ENCODE measurements at places on chromosomes 16 and 17. TPM values are rescaled to one million over a fixed set of nuclear protein-coding genes. Genes with fewer than 3 reads are reported as not detected.

DNA sequence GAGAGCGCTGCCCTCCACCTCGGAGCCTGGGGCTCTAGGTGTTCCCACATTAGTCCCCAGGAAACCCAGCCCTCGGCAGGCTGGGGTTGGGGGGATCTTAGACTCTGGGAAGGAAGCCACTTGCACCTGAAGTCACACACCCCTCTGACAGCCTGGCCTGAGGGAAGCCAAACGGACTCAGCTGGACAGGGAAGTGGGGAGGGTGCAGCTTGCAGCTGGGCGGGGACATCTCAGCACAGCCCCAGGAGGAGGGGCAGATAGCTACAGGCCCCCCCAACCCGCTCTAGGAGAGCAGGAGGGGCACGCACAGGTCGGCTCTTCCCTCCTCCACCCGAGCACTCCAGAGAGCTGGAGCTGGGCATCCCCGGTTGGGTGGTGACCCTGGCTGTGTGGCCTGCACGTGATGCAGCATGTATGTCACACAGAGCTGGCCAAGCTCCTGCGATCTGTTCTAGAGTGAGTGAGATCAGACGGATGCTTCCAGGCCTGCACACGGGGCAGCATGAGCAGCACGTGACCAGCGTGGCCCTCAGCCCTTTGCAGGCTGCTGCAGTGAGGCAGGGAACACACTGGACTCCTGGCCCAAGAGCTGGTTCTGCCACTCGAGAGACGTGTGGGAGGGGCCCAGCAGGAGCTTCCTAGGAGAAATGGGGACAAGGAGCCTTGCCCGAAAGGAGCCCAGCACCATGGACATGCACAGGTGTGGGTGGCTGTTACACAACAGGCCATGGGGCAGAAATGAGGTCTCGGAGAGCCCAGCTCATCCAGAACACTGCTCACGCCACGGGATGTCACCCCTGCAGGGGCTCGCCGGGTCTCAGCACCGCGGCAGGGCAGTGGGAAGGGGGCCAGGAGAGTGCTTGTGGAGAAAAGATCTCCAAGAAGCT, 15.4 kb downstream of the KIFC3 start:
- DNase-seq = peak; percentile 90
- H3K4me3 ChIP-seq = no peak overlapping the region
- peak overlapping the region; percentile 65 for H3K27ac ChIP-seq
- H3K27me3 ChIP-seq = no peaks in the 10 kb centered on the region
- peaks cover 43% of the 10 kb centered on the region for H3K4me1 ChIP-seq
- H3K36me3 ChIP-seq = peaks cover 24% of the 10 kb centered on the region

DNA sequence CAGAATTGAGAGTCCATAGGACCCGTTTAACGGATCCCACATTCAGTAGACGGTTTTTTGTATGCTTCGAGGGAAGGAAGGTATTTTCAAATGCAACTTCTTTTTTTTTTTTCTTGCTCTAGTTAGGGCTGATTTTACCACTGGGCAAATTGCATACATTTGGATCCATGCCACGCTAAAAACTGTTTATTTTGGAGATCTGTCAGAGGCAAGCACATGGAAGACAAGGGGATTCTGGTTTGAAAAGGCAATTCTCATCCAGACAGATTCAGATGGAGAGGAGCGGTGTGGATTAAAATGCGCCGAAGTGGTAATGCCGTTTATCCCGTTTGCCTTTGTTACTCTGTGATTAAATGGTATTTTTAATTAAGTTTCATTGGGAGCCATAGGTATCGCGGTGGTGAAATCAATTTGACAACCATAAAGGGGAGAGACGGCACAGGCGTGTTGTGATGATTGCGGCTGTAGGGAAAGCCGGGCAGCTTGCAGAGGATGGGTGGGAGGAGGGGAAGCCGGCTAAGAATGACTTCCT, 170.4 kb downstream of the IRX3 start:
- no peak overlapping the region for H3K27ac ChIP-seq
- H3K4me1 ChIP-seq = no peaks in the 10 kb centered on the region
- DNase-seq = no peak
- no peak overlapping the region for H3K4me3 ChIP-seq
- peaks cover 24% of the 10 kb centered on the region for H3K36me3 ChIP-seq

DNA sequence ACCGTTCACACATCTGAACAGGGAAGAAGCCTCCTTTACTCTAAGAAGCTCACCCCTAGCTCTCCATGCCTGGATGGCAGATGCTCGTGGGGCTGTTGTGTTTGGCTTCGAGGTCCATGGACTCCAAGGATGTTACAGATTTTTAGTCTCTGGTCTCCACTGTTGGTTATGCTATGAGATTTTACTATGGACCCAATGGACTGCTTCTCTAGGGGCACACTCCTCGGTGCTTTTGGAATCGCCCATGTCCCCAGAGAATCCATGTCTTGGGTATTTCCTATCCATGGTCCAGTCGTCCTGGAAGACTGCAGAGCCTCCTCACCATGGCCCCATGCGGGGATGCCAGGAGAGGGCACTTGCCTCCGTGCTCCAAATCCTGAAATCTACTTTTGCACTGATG, 83.4 kb downstream of the KCNJ12 start:
- peak; percentile 18 for DNase-seq
- no peak overlapping the region for H3K27ac ChIP-seq
- no peak overlapping the region for H3K4me3 ChIP-seq
- no peaks in the 10 kb centered on the region for H3K27me3 ChIP-seq
- peaks cover 17% of the 10 kb centered on the region for H3K4me1 ChIP-seq

SOX15 gene
- 5.6 TPM for total RNA-seq

- no peaks in the 10 kb centered on the region for H3K4me1 ChIP-seq
- DNase-seq = no peak
- no peaks in the 10 kb centered on the region for H3K36me3 ChIP-seq
- H3K27me3 ChIP-seq = no peaks in the 10 kb centered on the region
Measured at GRCh38 chr17:43722870-43723665, 35.5 kb downstream of the SOST start.

ALOX12 gene
- 0.47 TPM for total RNA-seq

DNA sequence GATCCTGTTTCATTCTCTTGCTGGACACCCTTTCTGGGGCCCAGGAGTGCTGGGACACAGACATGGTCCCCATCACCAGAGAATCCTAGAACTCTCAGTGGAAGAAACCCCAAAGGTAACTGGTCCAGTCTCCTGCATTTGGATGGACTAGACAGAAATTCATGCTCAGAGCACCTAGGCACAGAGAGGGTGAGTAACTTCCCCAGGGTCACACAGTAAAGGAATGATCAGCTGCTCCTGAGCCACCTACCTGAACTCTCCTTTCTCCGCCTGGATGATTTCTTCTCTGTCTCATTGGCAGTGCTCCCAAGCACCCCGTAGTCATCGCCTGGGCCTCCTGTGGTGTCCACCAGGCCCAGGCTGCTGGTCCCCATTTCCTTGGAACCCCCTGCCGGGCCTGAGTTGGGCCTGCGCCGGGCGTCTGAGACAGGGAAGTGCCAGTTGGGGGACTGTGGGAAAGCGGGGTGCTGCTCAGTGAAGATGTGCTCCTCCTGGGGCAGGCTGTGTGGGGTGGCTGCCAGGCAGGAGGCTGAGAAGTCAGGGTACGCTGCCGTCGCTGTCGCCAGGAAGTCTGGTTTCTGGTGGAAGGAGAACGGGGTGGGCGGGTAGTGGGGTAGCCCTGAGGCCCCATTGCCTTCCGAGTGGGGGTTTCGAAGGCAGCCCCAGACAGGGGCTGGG, 767 bp downstream of the MEOX1 start:
- no peaks in the 10 kb centered on the region for H3K4me1 ChIP-seq
- H3K36me3 ChIP-seq = no peaks in the 10 kb centered on the region
- DNase-seq = no peak
- H3K27me3 ChIP-seq = no peaks in the 10 kb centered on the region
- peak overlapping the region; percentile 79 for H3K27ac ChIP-seq

DNA sequence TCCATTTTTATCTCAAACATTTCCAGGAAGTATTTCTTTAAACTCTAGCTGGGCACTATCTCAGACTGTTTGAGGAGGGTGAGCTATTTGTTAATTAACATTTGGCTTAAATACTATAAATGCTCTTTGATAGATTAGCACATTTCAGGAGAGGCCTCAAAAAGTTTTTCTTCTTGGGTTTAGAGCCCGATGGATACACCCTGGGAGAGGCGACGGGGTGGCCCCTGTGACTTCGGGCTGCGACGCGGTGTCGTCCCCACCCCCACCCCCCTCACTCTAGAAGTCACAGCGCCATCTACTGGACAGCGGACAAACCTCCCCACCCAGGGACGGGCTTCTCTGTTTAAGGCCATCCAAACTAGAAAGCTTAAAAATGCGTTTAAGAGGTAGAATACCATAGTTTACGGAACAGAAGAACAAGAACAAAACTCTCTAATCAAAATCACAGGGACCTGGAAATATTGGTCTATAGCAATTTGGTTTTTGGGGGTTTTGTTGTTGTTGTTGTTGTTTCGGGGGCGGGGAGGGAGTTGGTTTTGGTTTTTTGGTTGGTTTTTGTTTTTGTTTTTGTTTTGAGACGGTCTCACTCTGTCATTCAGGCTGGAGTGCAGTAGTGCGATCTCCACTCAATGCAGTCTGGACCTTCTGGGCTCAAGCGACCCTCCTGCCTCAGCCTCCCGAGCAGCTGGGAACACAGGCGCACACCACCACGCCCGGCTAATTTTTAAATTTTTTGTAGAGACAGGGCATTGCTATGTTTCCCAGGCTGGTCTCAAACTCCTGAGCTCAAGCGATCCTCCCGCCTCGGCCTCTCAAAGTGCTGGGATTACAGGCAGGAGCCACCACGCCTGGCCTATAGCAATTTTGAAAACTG, 254.4 kb downstream of the C16orf95 start:
- peak; percentile 71 for DNase-seq
- no peaks in the 10 kb centered on the region for H3K36me3 ChIP-seq
- no peaks in the 10 kb centered on the region for H3K27me3 ChIP-seq
- peaks cover 6% of the 10 kb centered on the region for H3K4me1 ChIP-seq
- no peak overlapping the region for H3K4me3 ChIP-seq

SHBG gene
- 0.39 TPM for total RNA-seq

DNA sequence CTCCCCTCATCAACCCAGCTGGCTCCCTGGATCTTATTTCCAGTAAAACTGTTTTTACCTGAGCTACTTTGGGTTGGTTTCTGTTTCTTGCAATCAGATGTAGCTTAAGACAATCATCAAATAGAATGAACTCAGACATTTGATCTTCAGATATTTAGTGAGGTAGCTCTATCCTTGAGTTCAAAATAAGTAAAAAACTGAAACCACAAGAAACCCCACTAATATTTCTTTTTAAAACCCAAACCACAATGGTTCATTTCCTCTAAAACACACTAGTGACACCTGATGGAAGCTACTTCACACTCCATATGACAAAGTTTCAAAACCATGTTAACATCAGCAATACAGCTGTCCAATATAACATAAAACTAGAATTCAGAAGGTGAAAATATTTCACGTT, 37.8 kb downstream of the CACNG1 start:
- H3K4me3 ChIP-seq = no peak overlapping the region
- H3K27me3 ChIP-seq = no peaks in the 10 kb centered on the region
- H3K27ac ChIP-seq = no peak overlapping the region
- no peaks in the 10 kb centered on the region for H3K4me1 ChIP-seq
- DNase-seq = no peak
